H1 (cell line): ENCODE measurements at places on chromosomes 5 and 9. TPM values are rescaled to one million over a fixed set of nuclear protein-coding genes. Genes with fewer than 3 reads are reported as not detected.

- H3K4me1 ChIP-seq, result no peaks in the 10 kb centered on the region
- H3K36me3 ChIP-seq, result no peaks in the 10 kb centered on the region
- no peaks in the 10 kb centered on the region for H3K27me3 ChIP-seq
Observed at GRCh38 chr5:96026406-96027041, 64.9 kb upstream of the ELL2 start.

DNA sequence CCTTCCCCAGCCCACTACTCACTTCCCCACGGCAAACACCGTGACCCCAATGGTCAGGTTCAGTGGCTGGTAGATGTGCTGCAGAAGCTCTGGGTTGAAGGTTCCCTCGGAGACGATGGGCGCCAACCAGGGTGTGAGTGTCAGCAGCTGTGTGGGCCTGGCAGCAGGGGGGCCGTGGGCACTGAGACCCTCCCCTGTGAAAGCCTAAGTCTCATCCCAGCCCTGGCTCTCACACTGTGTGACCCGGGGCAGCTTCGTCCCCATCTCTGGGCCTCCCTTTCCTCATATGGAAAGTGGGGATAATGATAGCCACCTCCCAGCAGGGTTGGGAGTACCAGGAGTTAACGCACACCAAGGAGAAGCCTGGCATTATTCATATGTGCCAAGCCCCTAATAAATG lies 8.6 kb downstream of the GBGT1 start:
- no peak overlapping the region for H3K4me3 ChIP-seq
- no peaks in the 10 kb centered on the region for H3K27me3 ChIP-seq
- DNase-seq, result no peak
- H3K4me1 ChIP-seq, result no peaks in the 10 kb centered on the region
- H3K36me3 ChIP-seq, result no peaks in the 10 kb centered on the region

The ROR2 gene
- total RNA-seq, result 4.0 and 4.3 TPM in 2 replicates

The ADAMTSL2 gene
- 0.69 and 0.74 TPM in 2 replicates for total RNA-seq

DNA sequence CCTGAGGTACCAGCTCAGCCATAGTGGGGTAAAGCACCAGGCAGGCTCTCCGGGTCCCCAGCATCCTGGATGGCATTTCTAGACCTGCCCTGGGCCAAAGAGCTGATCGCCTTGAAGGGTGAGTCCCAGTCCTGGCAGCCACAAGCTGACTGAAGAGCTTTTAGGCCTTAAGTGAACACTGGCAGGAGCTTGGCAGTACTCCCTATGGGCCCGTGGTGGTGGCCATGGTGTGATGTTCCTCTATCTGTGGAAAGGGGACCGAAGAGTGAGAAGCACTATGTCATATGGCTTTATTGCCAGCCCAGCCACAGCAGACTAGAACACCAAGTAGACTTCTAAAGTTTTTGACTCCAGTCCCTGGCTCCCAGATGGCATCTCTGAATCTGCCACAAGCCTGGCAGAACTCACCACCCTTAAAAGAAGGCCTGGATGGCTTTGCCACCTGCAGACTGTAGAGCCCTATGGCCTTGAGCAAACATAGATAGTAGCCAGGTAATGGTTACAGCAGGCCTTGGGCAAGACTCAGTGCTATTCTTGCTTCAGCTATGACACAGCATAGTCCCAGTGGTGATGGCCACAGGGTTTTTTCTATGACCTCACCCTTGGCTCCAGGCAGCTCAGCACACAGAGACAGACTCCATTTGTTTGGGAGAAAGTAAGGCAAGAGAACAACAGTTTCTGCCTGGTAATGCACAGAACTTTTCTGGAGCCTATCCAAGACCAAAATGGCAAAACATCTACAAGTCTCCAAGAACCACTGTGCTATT lies 801.5 kb upstream of the DMAC1 start:
- no peak for DNase-seq
- 0 out of 2 replicates have a peak overlapping the region, but pooled peaks have one; percentile 12 for H3K27ac ChIP-seq
- H3K27me3 ChIP-seq, result no peaks in the 10 kb centered on the region
- no peaks in the 10 kb centered on the region for H3K36me3 ChIP-seq
- H3K4me1 ChIP-seq, result no peaks in the 10 kb centered on the region

- DNase-seq, result no peak
- H3K4me1 ChIP-seq, result no peaks in the 10 kb centered on the region
- no peaks in the 10 kb centered on the region for H3K36me3 ChIP-seq
- no peak overlapping the region for H3K27ac ChIP-seq
- no peak overlapping the region for H3K4me3 ChIP-seq
- no peaks in the 10 kb centered on the region for H3K27me3 ChIP-seq
Observed at GRCh38 chr5:139488260-139488659, 5.7 kb upstream of the STING1 start.

DNA sequence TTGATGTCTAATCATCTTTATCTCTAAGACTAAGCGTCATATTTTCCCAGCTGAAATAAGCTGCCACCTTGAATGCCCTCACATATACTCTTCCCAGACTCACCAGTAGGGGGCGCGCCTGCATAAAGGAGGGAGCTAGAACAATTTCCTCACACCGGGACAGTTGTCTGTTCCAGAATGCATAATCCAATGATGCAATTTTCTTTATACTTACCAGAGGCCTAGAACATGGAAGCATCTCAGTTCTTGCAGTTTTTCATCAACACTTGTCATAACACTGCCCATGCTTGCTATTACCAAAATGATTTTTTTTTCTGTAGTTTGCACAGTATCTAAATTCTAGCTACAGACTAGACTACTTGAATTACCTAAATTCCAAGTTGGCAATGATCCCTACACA lies 203.9 kb downstream of the FRMD3 start:
- no peak overlapping the region for H3K27ac ChIP-seq
- DNase-seq, result no peak
- no peaks in the 10 kb centered on the region for H3K36me3 ChIP-seq
- no peaks in the 10 kb centered on the region for H3K4me1 ChIP-seq
- no peaks in the 10 kb centered on the region for H3K27me3 ChIP-seq

GRCh38 chr5:54905942-54906537 lies 79.4 kb downstream of the ESM1 start:
- peak; percentile 79 for DNase-seq
- no peak overlapping the region for H3K27ac ChIP-seq
- no peak overlapping the region for H3K4me3 ChIP-seq
- H3K36me3 ChIP-seq, result no peaks in the 10 kb centered on the region

DNA sequence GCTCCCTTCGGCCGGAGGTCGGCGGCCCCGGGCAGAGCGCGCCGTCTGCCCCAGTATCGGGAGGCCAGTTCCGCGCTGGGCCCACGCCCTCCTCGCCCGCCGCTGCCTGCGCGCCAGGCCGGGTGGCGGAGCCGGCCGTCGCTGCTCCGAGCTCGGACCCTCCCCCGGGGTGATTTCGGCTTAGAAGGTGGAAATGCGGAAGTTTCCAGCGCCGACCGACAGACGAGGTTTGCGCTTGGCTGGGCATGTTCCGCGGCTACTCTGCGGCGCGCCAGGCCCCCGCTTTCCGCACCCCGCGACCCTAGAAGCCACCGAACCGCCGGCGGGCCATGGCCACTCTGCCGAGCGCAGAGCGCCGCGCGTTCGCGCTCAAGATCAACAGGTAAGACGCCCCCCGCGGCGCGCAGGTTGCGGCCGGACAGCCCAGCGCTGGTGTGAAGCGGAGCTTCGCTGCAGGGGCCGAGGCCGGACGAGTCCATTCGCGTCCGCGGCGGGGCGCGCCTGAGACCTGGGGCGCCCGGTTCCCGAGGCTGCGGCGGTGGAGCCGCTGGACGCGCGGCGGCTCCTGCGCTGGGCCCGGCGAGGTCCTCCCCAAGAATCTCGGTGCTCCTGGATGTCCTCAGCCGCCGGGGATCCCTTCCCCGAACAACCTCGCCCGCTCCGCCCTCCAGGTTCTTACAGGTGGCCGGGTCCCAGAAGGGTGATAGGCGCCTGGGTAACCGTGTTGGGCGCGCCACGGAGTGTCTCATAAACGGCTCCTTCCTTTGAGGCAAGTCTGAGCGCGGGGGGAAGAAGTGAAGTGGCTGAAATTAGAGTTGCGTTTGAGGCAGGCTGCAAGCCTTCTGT lies at the start of gene DOCK8:
Gene DOCK8, plus strand, starts transcription at position 218 of the 846 bp plus-strand sequence. Its CDS starts 112 bp downstream, at position 330.
- H3K27me3 ChIP-seq, result peaks cover 22% of the 10 kb centered on the region
- H3K4me1 ChIP-seq, result no peaks in the 10 kb centered on the region
- no peak within 1 kb of the TSS for H3K27ac ChIP-seq
- no peaks in the 10 kb centered on the region for H3K36me3 ChIP-seq
- peak; percentile 89 for DNase-seq

GRCh38 chr5:50658246-50658645 lies 8.2 kb upstream of the PARP8 start:
- H3K27me3 ChIP-seq, result no peaks in the 10 kb centered on the region
- H3K36me3 ChIP-seq, result no peaks in the 10 kb centered on the region
- H3K4me3 ChIP-seq, result no peak overlapping the region
- H3K27ac ChIP-seq, result no peak overlapping the region

The SLC6A18 gene
- not detected in 2 replicates for total RNA-seq

GRCh38 chr9:119060629-119061385 lies 308.4 kb downstream of the BRINP1 start:
- no peak overlapping the region for H3K27ac ChIP-seq
- no peak for DNase-seq
- H3K27me3 ChIP-seq, result no peaks in the 10 kb centered on the region
- no peak overlapping the region for H3K4me3 ChIP-seq

DNA sequence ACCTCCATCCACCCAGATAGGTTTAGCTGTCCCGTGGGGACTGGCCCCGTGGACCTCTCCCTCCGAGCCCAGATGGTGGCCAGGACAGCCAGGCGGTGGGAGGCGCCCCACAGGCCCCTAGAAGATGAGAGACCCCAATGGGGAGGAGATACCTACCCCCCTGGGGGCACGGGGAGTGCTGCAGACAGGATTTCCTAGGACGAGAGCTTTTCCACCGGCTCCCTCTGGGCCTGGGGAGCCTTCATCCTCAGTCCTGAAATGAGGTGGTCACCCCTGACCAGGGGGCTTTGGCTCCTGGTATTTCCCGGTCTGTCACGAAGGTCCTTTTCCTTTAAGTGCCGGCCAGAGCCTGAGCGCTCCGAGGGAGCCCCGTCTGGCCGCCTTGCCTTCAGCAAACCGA lies 46.8 kb downstream of the MRPL36 start:
- no peak overlapping the region for H3K4me3 ChIP-seq
- H3K36me3 ChIP-seq, result no peaks in the 10 kb centered on the region
- no peak for DNase-seq

GRCh38 chr5:111968459-111968858 lies 211.5 kb upstream of the NREP start:
- H3K4me3 ChIP-seq, result no peak overlapping the region
- H3K27me3 ChIP-seq, result no peaks in the 10 kb centered on the region
- no peaks in the 10 kb centered on the region for H3K36me3 ChIP-seq

The SECISBP2 gene
- total RNA-seq, result 58.4 and 61.7 TPM in 2 replicates

The MEIKIN gene
- not detected in 2 replicates for total RNA-seq

DNA sequence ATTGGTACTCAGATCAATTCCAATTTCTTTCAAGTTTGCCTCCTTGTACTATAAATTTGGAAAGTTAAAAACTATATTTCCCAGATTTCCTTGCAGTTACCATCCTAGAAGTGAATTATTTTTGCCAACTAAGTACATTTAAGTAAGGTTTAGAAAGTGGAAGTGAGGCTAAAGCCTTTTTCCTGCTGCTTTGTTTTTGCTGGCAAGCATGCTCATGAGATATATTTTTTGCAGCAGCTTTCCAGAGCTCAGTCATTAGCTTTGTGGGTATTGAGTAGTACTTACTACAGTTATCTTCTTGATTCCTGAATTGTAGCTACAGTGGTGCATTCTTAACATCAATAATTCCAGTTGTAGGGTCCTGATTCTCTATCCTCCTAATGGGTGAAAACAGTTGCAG lies 3.5 kb upstream of the BTF3 start:
- no peak overlapping the region for H3K4me3 ChIP-seq
- H3K27ac ChIP-seq, result no peak overlapping the region
- H3K36me3 ChIP-seq, result no peaks in the 10 kb centered on the region
- no peaks in the 10 kb centered on the region for H3K27me3 ChIP-seq
- peaks cover 3% of the 10 kb centered on the region for H3K4me1 ChIP-seq
- DNase-seq, result no peak

The MAMDC2 gene
- total RNA-seq, result 15.3 and 15.4 TPM in 2 replicates

DNA sequence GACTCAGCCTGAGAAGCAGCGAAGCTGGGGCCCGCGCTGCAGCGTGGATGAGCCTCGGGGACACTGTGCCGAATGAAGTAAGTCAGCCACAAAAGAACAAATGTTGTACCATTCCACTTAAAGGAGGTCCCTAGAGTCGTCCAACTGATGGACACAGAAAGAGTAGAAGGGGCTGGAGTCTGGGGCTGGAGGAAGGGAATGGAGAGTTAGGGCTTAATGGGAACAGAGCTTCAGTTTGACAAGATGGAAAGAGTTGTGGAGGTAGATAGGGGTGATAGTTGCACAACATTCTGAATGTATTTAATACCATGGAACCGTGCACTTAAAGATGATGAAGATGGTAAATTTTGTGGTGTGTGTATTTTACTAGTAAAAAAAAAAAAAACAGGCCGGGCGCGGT lies 119.9 kb downstream of the EHMT1 start:
- DNase-seq, result no peak
- H3K4me3 ChIP-seq, result no peak overlapping the region

The ERMP1 gene
- 16.5 and 16.7 TPM in 2 replicates for total RNA-seq

The PTPA gene
- 145 and 156 TPM in 2 replicates for total RNA-seq

- no peak for DNase-seq
- H3K27ac ChIP-seq, result no peak overlapping the region
- H3K4me1 ChIP-seq, result no peaks in the 10 kb centered on the region
- no peaks in the 10 kb centered on the region for H3K27me3 ChIP-seq
- H3K36me3 ChIP-seq, result no peaks in the 10 kb centered on the region
Observed at GRCh38 chr5:53987101-53987500, 323.3 kb downstream of the ARL15 start.

GRCh38 chr5:4831325-4831724 lies 308.8 kb upstream of the ADAMTS16 start:
- DNase-seq, result no peak
- no peak overlapping the region for H3K4me3 ChIP-seq
- H3K27me3 ChIP-seq, result no peaks in the 10 kb centered on the region
- no peak overlapping the region for H3K27ac ChIP-seq
- H3K4me1 ChIP-seq, result no peaks in the 10 kb centered on the region

The GFI1B gene
- 0.09 and 0.71 TPM in 2 replicates for total RNA-seq

The TAF11L14 gene
- not detected in 2 replicates for total RNA-seq

The CCDC180 gene
- total RNA-seq, result 3.6 and 8.2 TPM in 2 replicates

DNA sequence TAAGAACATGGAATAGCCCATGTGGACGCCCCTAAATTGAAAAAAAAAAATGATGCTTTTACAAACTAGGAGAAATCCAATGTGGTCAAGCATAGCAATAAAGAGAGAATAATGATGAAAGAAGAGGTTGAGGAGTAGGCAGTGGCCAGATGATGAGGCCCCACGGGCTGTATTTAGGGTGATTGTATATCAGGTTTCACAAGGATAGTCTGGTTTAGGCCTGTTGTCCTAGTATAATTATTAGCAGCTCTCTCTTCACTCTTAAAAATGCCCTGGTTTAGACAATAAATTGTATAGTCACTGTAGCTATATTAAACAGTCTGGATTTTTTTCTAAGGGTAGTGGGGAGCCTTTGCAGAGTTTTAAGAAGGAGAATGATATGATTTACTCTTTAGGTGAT lies 102.4 kb upstream of the PRRC1 start:
- H3K36me3 ChIP-seq, result peaks cover 7% of the 10 kb centered on the region
- no peak overlapping the region for H3K4me3 ChIP-seq
- no peaks in the 10 kb centered on the region; the same call in 1 of the 2 replicates for H3K4me1 ChIP-seq
